Suprapubic skin (tissue), 4 donors: ENCODE measurements at places on chromosomes 7 and 10.

GRCh38 chr10:31011665-31012022 is 20.0 kb downstream of the ZNF438 start:
- no peak for DNase-seq

DNA sequence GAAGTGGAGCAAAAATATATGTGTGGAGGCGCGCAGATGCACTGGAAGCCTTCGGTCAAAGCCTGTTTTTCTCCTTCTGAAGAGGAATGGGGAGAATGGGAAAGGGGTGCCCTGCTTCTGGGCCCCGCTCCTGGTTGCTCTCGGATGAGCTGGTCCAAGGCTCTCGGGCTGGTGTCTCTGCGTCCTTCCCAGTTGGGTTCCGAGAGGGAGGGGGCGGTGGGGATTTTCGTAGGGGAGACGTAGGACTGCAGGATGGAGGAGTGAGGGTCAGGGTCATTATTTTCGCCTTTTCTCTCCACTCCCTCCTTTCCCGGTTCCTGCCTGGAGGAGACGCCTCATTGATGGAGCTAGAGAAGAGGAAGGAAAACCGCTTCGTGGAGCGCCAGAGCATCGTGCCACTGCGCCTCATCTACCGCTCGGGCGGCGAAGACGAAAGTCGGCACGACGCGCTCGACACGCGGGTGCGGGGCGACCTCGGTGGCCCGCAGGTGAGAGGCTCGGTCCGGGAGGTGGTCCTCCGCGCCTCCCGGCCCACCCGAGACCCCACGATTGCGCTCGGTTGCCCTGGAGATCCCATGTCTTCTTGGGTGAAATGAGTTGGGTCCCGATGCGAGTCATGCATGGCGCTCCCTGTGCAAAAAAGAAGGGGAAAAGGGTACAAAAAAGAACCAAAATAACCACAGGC is 790 bp downstream of the ADAM22 start:
- no peak for DNase-seq

DNA sequence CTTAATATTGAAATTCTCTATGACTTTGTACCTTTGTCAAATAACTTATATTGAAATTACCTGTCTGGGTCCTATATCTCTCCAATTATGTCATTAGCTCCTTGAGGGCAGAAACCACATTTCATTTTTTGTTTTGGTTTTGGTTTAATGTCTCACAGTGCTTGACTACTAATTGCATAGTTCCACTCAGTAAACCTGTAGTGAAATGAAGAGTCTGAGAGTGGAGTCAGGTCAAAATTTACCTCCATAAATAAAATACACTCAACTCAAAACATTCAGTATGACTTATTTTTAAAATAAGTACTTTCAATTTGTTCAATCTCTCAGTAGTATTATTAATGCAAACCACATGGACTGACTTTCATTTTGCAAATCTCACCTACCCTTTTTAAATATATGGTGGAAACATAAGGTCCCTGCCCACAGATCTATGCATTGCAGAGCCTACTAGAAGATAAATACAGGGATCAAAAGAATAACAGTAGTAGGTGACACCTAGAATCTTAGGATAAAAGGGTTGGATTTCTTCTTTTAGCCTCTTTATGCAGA is 32.5 kb downstream of the PDE1C start:
- DNase-seq, result no peak

- DNase-seq, result no peak
Observed at GRCh38 chr10:58897236-58897635, 279.2 kb upstream of the PHYHIPL start.

- DNase-seq, result no peak
Observed at GRCh38 chr10:62655337-62655994, 149.1 kb upstream of the ADO start.

- DNase-seq, result no peak
Observed at GRCh38 chr7:142583446-142583845, 165.8 kb upstream of the PRSS1 start.

- DNase-seq, result no peak
Observed at GRCh38 chr7:70856901-70857630, 274.9 kb upstream of the GALNT17 start.

DNA sequence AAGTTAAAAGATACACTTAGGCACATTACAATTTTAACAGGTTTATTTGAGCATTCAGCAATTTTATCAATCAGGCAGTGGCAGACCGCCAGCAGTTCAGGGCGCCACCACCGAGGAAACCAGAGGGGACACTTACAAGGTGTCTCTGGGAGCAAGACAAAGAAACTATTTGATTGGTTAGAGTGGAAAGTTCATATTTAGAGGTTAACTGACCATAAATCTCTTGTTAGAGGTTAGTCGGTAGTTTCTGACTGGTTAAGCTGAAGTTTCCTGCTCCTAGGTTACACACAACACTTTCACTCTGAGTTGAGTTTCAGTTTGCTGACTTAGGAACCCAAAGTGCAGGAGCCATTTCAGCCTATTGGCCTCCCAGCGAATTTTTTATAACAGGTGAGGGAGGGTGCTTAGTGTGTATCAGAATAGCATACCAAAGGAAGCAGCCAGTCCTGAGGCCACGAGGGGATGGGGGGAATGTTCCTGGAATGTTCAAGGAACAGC is 10.8 kb upstream of the PVRIG start:
- DNase-seq, result no peak

GRCh38 chr10:8146650-8147049 is 92.2 kb downstream of the GATA3 start:
- no peak for DNase-seq

DNA sequence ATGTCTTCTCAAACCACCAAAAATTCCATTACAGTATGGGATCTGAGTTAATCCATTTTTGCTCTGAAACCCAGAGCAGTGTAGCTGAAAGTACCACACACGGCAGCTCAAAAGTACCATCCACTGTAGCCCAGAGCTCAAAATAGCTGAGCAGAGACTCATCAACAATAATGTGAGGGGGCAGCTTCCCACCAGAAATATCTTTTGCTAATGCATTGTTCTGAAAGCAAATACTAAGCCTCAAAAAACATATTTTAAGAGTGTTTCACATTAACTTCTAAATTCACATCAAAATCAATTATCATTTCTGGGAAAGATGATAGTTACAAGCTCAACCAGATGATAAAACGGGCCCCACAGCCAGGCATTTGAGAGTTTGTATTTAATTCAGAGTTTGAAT is 73.7 kb downstream of the ABLIM1 start:
- DNase-seq, result no peak

DNA sequence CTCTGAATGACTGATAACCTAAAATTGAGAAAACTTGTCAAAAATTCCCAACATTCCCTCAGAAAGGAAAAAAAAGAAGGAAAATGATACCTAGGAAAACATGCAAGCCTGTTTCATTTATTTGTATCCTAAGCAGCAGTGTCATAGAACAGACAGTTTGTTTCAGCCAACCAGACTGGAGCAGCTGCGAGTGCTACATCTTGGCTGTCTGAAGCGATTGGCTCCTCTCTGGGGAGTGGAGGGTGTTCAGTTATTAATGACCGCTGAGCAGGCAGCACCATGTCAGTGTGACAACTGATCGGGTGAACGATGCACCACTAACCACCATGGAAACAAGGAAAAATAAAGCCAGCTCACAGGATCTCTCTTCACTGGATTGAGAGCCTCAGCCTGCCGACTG is at the start of gene LRRN3:
LRRN3 (plus strand) TSS at position 282 of the 400 bp plus-strand sequence. CDS start 31,646 bp downstream, outside the sequence.
- no peak for DNase-seq

- DNase-seq, result no peak
Observed at GRCh38 chr7:84701524-84702306, 485.1 kb downstream of the SEMA3D start.

GRCh38 chr7:26409661-26410547 is 118.2 kb downstream of the SNX10 start:
- DNase-seq, result no peak

GRCh38 chr10:123413353-123413752 is 252.8 kb upstream of the GPR26 start:
- no peak for DNase-seq

DNA sequence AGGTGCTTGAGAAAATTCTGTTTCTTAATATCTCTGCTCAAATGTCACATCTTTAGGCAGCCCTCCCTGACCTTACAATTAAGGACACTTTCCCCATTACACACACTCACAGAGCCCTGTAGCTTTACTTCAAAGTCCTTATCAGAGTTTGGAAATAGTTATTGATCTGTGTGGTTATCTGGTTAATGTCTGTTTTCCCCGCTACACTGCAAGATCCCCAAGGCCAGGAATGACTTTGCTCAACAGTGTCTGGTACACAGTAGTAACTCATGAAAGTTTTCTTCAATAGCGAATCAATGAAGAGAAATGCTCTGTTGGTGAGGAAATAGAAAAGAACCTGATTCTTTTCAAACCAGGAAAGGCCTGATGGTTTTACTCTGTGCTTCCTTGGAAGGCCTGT is 554.4 kb downstream of the REEP3 start:
- DNase-seq, result no peak

GRCh38 chr7:22013711-22014110 is 68.0 kb upstream of the CDCA7L start:
- DNase-seq, result no peak

GRCh38 chr7:42263971-42264370 is 27.0 kb upstream of the GLI3 start:
- DNase-seq, result no peak

DNA sequence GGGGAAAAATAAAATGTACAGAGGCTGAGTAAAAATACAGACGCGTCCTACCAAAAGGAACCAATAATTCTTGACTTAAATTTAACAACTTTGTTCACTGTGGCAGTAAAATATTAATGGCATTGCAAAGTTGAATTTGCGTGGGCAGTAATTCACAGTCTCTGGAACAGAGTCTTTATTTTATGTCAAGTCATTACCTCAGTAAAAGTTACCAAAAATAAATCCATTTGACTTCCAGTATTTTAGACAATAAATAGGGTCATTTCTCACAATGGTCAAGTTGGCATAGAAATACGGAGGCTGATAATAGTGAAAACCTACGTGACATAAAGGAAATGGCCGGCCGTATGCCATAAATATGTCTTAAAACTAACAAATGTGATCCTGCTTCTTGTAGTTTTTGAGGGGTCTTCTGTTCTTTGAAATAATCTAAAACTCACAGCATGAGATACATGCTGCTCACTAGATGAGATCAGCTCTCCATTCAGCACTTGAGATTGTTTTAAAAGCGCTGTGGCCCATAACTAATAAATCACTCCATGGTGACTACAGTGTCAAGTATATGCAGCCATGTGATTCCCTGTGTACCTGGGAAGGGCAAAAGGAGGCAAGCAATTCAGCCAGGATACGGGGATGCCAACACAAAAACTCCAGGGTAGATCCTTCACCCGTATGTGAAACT is 75.3 kb downstream of the DOCK4 start:
- DNase-seq, result no peak

GRCh38 chr7:96308253-96308949 is 13.5 kb downstream of the SLC25A13 start:
- no peak for DNase-seq

GRCh38 chr7:139439375-139439774 is 44.1 kb downstream of the KLRG2 start:
- DNase-seq, result no peak

- DNase-seq, result no peak
Observed at GRCh38 chr10:109062371-109062770, 860.9 kb downstream of the XPNPEP1 start.

DNA sequence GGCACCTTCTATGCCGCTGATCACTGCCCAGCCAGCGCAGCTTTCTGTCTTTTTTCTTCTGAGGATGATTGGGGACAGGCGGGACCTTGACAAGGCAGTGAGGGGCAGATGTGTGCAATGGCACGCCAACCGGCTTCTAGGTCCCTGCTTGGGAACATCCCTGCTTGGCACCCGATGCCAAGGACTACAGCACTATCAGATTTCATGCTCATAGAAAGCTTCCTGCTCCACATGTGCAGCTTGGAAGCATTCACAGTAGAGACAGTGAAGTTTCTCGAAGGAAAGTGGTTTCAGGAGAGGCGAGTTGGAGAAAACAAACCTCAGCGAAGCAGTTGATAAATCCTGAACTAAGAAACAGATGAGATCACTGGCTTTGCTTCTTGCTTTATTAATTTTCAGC is 267.5 kb upstream of the HABP2 start:
- no peak for DNase-seq

DNA sequence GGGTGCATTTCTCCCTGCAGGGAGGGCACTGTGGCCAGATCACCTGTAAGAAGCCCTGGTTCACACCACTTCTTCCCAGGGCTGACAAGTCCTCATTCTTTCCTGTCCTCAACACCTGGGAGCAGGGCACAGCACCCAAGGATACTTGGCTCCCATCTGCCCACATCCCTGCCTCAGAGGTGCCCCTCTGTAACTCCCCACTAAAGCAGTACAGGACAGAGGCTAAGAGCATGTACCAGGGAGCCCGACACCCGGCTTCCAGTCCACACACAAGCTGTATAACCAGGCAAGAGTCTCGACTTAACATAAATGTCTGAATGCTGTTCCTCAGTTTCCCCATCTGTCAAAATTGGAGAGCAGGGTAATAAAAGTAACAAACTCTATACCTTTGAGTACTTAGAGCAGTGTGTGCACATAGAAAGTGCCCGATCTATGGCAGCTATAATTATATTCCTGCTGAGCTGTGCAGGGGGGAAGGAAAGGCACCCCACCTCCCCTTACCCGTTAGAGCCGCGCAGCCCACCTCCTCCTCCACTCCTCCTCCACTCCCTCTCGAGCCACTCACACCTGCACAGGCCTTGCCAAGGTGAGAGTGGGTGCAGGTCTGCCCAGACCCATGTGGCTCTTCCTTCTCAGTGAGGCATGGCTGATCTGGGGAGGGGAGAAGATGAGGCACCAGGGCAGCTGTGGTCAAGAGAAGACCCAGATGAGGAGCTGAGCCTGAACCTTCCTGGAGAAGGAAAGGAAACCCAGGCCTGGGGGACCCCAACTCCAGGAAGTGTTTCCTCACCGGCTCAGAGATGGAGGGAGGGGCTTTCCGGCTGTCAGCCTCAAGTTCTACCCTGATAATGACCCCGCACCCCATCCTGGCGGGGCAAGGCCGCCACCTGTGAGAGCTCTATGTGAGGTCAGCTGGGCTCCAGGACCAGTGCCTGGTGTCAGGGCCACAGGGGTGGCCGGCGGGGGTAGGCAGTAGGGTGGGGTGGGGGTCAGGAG is 22.6 kb downstream of the PODXL start:
- no peak for DNase-seq

GRCh38 chr10:97701438-97702069 is 12.0 kb upstream of the MARVELD1 start:
- no peak for DNase-seq
